Left hindlimb (tissue), 1 donor: ENCODE measurements at places on chromosomes 13 and 19.

GRCh38 chr19:2616741-2617392 lies 85.6 kb downstream of the GNG7 start:
- peak; percentile 33 for DNase-seq

- no peak for DNase-seq
These were observed 714 bp downstream of the CCDC106 start for GRCh38 chr19:55648585-55649267.

DNA sequence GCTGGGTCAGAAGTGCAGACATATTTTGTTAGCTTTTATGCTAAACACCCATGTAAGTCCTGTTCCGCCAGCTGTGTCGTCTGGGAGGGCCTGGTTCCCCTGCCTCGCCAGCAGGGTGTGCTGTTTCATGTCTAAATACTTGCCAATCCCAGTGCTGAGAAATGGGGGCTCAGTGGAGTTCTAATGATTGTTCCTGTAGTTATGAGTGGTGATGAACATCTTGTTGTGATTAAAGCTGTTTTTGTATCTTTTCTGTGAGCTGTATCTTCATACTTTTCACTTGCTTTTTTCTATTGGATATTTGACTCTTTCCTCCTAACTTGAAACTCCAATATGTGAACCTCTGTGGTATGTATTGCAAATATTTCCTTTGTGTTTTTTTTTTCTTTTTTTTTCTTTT lies 32.7 kb downstream of the KDM4B start:
- DNase-seq: no peak

DNA sequence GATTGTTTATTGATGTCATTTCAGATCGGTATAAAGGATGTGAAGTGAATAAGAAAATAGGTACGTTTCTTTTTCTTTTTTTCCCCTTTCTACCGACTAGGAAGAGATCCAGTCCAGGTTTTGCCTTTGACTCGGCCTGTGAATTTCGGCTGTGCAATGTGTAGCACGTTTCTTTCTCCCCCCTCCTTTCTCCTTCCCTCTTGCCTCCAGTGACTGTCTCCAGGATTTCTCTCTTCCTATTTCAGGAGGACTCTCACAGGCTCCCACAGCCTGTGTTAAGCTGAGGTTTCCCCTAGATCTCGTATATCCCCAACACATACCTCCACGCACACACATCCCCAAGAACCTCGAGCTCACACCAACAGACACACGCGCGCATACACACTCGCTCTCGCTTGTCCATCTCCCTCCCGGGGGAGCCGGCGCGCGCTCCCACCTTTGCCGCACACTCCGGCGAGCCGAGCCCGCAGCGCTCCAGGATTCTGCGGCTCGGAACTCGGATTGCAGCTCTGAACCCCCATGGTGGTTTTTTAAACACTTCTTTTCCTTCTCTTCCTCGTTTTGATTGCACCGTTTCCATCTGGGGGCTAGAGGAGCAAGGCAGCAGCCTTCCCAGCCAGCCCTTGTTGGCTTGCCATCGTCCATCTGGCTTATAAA lies at the start of gene GPC6:
GPC6 (plus strand) TSS at position 185 of the 657 bp plus-strand sequence.
- DNase-seq: peak; percentile 84

- DNase-seq: no peak
These were observed 108.9 kb downstream of the MAB21L1 start for GRCh38 chr13:35367586-35367985.

GRCh38 chr19:55485439-55486011 lies 537 bp downstream of the NAT14 start:
- DNase-seq: no peak

- DNase-seq: no peak
These were observed 754 bp downstream of the RNF6 start for GRCh38 chr13:26221399-26221720.

- DNase-seq: peak; percentile 50
These were observed 9.7 kb downstream of the CTU1 start for GRCh38 chr19:51098365-51099046.

DNA sequence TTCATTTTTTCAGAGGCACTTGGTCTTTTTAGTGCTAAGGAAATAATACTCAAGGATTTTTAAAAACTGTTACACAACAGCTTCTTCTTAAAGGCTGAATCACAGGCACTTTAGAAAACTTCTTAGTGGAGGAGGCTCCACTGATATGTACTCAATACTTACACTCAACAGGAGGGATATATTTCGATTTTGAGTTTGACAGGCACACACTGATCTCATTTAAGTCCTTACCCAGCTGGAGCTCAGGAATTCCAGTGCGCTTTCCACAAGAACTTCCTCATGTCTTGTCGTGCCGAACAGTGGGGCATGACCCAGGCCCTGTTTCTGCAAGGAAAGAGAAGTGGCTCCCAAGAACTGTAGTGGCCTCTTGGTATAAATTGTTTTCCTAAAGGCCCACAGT lies 103.8 kb downstream of the RGCC start:
- no peak for DNase-seq

- DNase-seq: no peak
These were observed 56.0 kb downstream of the ZAR1L start for GRCh38 chr13:32259116-32259515.

DNA sequence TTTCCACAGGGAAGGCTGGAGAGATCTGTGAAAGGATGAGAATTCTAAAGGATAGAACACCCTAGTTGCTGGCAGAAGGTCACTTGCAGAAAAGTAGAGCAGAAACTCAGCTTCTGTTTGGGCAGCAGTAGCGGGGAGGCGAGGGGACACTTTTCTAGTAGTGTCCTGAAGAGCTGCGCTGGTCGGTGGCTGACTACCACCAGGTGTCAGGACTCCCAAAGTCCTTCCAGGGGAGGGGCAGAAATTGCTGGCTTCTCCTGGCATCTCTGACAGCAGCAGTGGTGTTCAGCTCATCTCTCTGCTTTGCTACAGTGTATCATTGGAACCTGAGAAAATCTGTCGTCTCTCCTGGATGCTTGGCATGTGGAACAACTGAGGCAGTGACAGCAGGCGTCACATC lies 120.9 kb downstream of the ZDHHC20 start:
- DNase-seq: no peak

GRCh38 chr13:75153834-75154233 lies 328.1 kb downstream of the TBC1D4 start:
- no peak for DNase-seq

DNA sequence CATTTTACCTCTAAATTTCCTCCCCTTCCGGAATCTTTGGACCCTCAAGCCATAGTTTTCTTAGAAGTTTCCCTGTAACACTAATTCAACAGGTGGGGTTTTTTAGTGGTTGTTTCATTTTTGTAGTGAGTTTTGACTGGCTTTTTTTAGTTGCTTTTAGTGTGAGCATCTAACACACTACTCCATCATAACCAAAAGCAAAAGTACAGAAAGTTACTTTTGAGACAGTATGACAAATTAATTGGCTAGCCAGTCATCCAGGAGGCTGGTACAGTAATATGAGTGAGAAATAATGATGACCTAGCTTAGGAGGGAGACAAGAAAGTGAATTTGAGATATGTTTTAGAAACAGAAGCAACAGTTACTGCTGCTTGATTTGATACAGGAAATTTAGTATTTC lies 71.5 kb downstream of the DNAJC15 start:
- DNase-seq: no peak

GRCh38 chr19:45293682-45294081 lies 29.0 kb downstream of the CKM start:
- DNase-seq: no peak

DNA sequence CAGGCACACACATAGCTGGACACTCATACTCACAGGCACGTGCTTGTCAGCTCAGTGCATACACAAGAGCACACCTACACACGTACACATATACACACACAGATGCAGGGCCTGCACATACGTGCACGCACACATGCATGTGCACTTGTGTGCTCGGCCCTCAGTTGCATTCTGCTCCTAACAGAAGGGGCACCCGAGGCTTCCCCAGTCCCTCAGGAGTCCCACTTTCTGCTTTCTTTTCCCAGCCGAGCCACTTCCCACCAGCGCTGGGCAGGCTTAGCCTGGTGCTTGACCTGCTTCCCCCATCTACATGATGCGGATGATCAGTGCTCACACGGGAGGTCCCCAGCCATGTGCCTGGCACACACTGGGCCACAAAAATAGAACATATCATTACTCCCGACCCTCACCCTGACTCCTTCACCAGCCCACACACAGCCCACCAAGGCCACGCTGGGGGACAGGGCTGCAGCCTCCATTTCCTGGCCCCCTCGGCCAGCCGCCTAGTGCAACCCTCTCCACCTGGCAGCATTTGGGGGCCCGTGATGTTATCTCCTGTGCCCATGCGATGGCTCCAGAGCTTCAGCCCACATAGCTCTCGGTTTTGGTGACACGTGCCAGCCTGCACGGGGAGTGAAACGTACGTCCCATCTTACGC lies 125.2 kb upstream of the SPACA7 start:
- DNase-seq: no peak

DNA sequence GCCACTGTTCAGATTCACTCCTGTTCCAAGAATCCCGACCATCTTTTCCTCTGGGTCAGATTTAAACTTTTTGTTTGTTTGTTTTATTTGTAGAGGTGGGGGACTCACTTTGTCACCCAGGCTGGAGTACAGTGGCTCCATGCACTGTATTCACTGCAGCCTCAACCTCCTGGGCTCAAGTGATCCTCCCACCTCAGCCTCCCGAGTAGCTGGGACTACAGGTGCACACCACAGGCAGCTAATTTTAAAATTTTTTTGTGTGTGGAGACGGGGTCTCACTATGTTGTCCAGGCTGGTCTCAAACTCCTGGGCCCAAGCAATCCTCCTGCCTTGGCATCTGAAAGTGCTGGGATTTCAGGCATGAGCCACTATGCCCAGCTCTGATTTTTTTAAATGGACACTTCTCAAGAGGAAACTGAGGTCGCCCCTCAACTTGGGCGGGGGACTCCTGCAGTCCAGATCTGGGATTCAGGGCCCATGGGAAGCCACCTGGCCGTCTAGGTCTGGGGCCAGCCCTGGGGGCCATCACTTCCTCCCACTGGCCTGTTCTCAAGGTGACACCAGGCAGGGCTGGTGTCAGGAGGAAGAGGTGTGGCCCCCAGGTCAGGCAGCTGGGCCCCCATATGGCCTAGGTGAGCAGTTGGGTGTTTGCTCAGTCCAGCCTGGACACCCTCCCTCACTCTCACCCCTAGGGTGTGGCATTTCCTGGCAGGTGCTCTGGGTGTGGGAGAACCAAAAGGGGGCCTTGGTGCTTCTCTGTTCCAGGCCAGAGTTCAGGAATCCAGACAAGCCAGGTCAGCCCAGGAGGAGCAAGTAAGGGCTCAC lies 1.3 kb downstream of the B3GNT3 start:
- DNase-seq: no peak

DNA sequence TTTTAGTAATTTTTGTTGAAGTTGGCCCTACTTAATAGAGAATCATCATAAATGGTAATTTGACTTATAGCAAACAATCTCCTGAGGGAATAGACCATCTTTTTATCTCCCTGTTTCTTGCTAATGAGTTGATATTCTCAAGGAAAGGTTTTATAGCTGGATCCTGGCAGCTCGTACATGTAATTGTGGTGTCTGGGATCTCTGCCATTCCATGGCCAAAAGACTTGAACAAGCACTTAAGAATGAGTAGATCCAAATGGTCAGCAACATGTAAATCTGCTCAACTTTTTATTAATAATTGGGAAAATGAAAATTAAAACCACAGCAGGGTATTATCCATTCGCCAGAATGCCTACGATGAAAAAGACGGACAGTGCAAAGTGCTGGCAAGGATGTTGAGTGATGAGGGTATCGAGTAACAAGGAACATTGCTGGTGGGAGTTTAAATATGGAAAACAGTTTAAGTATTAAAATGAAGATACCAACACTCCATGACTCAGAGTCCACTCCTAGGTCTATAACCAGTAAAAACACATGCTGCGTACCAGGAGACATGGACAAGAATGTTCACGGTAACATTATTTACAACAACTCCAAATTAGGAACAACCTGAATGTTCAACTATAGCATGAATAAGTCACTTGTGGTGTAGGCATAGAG lies 5.1 kb upstream of the GPR18 start:
- DNase-seq: no peak

GRCh38 chr13:47085346-47085745 lies 188.5 kb upstream of the HTR2A start:
- DNase-seq: no peak

DNA sequence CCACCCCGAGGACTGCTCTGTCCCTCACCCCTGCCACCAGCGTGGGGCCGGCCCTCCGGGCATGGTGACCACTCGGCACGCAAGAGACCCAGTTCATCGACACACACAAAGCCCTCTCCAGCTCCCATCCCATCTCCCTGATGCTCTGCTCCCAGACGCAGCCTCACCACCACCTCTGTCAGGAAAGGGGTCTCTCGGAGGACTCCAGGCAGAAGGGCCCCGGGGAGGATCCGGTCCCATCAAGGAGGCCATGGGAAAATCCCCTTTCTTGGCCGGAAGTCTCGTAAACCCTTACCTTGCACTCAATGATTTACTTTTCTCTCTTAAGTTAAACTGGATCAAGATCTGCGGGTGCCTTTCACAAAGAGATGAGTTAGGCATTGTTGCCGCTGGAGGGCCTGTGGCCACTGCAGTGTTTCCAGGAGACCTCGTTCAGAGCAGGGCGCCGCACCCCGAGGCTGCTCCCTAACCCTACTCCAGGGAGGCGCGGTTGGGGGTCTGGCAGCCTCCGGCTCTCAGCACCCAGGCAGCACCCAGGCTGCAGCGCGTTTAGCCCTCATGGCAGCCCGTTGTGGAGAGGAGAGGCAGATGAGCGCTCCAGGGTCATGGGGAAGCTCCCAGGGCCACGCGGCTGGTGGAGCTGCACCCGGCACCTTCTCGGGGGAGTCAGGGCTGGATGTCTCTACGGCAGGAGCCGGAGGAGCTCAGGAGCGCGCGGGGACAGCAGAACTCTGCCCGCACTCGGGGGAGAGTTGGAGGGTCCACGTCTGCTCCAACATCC lies 31.0 kb downstream of the C2CD4C start:
- no peak for DNase-seq

GRCh38 chr19:2176337-2176994 lies 12.7 kb downstream of the DOT1L start:
- DNase-seq: no peak

DNA sequence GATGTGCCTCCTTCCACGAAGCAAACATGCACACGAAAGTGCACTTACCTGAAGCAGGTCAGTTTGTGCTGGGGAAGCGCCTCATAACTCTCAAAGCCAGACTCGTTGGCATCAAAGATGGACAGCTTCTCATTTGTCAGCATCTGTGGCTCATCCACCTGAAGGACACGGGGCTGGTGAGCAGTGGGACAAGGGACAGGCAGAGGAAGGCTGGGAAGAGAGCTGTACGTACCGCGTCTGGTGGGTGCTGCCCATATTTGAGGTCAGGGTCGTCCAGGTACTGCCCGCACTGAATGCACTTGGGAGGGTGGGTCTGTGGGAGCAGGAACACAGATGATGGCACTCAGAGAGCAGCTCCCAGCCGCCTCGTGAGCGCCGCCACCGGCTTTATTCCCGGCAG lies 35.1 kb downstream of the DNMT1 start:
- DNase-seq: no peak

- peak; percentile 85 for DNase-seq
These were observed 1.2 kb downstream of the AKT1S1 start for GRCh38 chr19:49875857-49876421.

DNA sequence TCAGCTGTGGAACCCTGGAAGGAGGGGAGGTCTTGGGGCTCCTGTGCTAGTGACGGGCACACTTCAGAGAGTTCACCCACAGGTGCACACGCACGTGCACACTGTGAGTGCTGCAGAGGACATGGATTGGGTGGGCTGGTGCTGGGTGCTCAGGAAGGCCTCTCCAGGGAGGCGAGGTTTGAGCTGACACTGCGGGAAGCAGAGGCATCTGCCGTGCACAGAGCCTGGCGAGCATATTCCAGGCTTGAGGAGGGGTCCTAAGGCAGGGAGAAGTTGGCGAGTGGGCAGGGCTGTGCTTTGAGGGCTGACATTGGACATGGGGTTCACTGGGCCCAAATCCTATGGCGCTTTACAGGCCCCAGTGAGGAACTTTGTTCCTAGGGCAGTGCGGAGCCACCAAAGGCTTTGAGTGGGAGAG lies 25.6 kb downstream of the CCDC8 start:
- DNase-seq: no peak
